ENCODE measurements at places on chromosomes 1 and 21.

DNA sequence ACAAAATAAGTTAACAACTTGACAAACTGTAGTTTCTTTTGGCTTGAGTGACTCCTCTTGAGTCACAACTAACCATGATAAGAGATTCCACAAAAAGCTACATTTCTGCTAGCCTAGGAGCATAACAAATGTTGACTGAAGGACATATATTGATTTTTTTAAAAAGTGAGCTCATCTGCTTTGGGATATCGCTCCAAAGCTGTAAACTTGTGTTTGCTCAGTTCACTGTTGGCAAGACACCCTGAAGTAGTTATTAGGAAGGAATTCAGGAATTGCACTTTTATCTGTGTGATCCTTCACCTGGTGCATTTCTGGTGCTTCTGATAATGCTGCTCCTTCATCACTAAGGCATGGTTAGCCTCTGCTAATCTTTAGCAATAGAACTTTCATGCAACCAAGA lies 23.7 kb downstream of the RWDD3 start:
- no peak for DNase-seq

GRCh38 chr1:65045022-65045817 lies 78.9 kb upstream of the JAK1 start:
- DNase-seq, result no peak

GRCh38 chr1:11934302-11935056 lies at the start of gene PLOD1:
Gene PLOD1 (plus strand): TSS chr1:11934717. CDS start chr1:11934780, 63 bp downstream.
- peak; percentile 93 for DNase-seq

- no peak for DNase-seq
Observed at GRCh38 chr1:15820478-15820877, 13.0 kb upstream of the UQCRHL start.

DNA sequence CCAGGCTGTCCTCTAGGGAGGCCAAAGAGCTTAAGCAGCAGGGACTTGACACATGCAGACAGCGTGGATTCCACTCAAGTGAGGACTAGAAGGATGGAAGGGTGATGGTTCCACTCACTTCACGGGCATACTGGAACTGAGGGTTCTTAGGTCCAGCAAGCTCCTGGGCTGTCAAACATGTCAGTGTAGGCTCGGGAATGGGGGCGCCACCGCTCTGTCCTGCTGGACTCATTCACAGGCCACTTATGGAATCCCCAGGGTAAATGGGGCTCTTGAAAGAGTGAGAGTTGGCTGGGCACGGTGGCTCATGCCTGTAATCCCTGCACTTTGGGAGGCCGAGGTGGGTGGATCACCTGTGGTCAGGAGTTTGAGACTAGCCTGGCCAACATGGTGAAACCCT lies 27.7 kb upstream of the CSF3R start:
- no peak for DNase-seq

- no peak for DNase-seq
Observed at GRCh38 chr1:20932437-20932977, 145.4 kb upstream of the HP1BP3 start.

GRCh38 chr1:29546496-29546895 lies 310.2 kb downstream of the PTPRU start:
- no peak for DNase-seq

GRCh38 chr1:94245747-94246438 lies 8.5 kb upstream of the ARHGAP29 start:
- no peak for DNase-seq

GRCh38 chr1:99587008-99587407 lies 58.9 kb upstream of the PALMD start:
- DNase-seq, result no peak

- DNase-seq, result no peak
Observed at GRCh38 chr1:184771190-184771691, 16.6 kb upstream of the EDEM3 start.

DNA sequence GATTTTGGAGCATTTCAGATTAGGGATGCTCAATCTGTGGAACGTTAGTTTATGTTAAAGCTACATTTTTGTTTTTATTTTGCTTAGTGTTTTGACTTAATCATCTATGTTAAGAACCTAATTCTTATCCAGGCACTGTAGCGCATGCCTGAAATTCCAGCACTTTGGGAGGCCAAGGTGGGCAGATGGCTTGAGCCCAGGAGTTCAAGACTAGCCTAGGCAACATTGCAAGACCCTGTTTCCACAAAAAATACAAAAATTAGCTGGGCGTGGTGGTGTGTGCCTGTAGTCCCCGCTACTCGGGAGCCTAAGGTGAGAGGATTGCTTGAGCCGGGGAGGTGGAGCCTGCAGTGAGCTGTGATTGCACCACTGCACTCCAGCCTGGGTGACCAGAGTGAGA lies 23.4 kb downstream of the FNBP1L start:
- no peak for DNase-seq

DNA sequence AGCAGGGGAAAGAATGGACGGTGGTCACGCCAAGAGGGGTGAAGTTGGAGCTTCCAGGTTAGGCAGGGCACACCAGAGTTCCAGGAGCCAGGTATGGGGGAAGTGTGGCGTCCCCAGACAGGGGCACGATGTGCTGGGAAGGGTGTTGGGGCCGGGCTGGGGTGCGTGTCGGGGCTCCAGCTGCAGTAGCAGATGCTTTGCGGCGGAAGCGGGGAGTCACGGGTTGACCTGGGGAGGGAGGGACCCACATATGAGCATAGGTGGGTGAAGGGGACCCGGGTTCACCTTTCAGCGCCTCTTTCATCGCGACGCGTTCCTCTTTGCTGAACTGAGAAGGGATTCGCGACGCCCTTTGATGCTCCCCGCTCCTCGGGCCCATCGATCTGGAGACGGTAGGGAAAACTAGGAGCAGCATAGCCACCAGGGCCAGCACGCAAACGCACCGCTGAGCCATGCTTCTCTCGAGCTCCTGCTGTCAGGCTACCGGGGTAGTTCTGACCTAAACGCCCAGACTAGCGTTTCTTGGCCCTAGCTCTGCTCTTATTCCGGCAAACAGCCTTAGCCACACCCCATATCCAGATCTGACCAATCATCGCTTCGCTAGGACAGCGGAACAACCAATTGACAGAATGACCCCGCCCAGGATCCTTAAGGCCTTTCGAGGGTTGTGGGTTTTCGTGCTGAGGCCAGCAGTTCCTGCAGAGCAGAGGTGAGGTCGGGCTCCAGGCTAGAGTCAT lies at the start of gene PM20D1:
TSS of gene PM20D1 (minus strand) at position 514 of the 737 bp plus-strand sequence. CDS start at position 454, 60 bp downstream.
- peak; percentile 38 for DNase-seq

GRCh38 chr1:55288245-55288644 lies 73.1 kb upstream of the USP24 start:
- no peak for DNase-seq

- DNase-seq, result no peak
Observed at GRCh38 chr1:42930178-42931107, 28.2 kb downstream of the SLC2A1 start.

DNA sequence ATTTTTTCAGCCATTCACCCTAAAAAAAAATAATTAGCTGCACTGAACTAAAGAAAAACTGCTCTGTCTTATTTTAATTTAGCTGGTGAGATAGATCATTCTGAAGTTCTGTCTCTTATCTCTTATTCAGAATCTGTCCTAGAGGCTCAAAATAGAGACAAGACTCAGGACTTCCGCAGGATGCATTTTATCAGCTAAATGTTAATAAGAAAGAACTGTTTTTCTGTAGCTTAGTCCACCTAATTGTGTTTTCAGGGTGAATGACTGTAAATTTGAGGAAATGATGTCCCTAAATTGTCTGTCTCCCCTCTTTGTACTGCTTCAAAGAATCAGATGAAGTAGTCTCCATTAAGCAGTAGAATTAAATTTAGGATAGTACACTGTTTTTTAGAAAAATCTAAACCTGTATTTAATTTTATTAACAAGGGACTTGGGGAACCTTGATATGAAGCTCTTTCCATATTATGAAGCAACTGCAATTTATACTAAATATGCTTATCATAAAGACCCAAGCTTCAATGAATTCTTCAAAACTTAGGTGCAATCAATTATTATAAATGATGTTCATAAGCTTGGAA lies 671.9 kb downstream of the RWDD3 start:
- no peak for DNase-seq

- no peak for DNase-seq
Observed at GRCh38 chr1:176330782-176331181, 123.7 kb upstream of the COP1 start.

DNA sequence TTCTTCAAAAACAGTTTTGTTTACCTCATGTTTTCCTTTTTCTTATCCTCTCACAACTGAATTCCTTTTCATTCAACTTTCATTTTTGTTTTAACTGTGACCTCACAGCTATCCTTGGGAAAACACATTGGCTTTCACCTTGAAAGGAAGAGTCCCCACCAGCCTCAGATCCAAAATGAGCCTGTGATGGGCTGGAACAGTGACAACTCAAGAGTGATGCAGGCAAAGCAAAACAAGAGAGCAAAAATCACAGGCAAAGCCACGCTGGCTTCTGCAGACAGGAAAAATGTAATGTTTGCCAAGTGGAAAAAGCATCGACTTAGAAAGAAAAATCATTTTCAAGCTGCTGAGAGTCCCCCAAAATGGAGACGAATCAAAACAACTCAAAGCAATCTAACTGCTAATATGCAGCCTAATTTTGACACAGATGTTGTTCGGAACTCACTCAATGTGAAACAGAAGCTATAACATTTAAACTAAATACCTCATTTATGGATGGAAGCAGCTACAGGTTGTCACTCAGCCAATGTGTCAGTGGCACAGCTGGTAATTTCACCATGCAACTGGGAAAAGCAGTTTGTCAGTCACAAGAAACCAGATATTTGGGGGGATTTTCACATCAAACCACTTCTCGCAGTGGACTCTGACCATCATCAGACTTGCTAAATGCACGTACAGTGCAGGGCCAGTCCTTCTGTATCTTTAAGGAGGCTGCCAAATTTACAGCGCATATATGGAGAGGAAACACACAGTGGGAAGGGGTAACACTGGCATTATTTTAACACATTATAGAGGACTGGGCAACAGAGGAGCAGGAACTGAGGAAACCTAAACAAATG lies 50.7 kb downstream of the ALG14 start:
- no peak for DNase-seq

- DNase-seq, result no peak
Observed at GRCh38 chr1:17011092-17011438, 663 bp downstream of the ATP13A2 start.

DNA sequence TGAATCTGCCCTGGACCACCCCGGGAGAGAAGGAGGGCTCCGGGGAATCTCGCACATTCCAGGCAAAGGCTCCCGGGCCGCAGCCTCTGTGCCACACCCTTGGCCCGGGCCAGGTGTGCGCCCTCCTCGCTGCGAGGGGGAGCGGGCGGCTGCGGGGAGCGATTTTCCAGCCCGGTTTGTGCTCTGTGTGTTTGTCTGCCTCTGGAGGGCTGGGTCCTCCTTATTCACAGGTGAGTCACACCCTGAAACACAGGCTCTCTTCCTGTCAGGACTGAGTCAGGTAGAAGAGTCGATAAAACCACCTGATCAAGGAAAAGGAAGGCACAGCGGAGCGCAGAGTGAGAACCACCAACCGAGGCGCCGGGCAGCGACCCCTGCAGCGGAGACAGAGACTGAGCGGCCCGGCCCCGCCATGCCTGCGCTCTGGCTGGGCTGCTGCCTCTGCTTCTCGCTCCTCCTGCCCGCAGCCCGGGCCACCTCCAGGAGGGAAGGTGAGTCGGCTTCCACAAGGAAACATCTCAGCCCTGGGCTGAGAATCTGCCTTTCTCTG lies at the start of gene LAMC2:
TSS of gene LAMC2 (plus strand) at position 324 of the 550 bp plus-strand sequence. CDS start at position 413, 89 bp downstream.
- DNase-seq, result no peak

- peak; percentile 14 for DNase-seq
Observed at GRCh38 chr1:156625436-156626078, 6.3 kb downstream of the HAPLN2 start.
